Ascending aorta (tissue), 2 donors: ENCODE measurements at places on chromosomes 7 and 10. TPM values are rescaled to one million over a fixed set of nuclear protein-coding genes. Genes with fewer than 3 reads are reported as not detected.

GRCh38 chr7:79091011-79091410 lies 362.5 kb downstream of the MAGI2 start:
- no peaks in the 10 kb centered on the region for H3K4me1 ChIP-seq
- H3K4me3 ChIP-seq = no peak overlapping the region
- H3K27ac ChIP-seq = no peak overlapping the region
- no peak for DNase-seq
- no peaks in the 10 kb centered on the region for H3K36me3 ChIP-seq

GRCh38 chr10:14880229-14880628 lies 1.6 kb downstream of the SUV39H2 start:
- no peak for DNase-seq
- H3K27me3 ChIP-seq = no peaks in the 10 kb centered on the region
- no peak overlapping the region for H3K27ac ChIP-seq
- no peak overlapping the region for H3K4me3 ChIP-seq
- H3K4me1 ChIP-seq = peaks cover 4% of the 10 kb centered on the region

DNA sequence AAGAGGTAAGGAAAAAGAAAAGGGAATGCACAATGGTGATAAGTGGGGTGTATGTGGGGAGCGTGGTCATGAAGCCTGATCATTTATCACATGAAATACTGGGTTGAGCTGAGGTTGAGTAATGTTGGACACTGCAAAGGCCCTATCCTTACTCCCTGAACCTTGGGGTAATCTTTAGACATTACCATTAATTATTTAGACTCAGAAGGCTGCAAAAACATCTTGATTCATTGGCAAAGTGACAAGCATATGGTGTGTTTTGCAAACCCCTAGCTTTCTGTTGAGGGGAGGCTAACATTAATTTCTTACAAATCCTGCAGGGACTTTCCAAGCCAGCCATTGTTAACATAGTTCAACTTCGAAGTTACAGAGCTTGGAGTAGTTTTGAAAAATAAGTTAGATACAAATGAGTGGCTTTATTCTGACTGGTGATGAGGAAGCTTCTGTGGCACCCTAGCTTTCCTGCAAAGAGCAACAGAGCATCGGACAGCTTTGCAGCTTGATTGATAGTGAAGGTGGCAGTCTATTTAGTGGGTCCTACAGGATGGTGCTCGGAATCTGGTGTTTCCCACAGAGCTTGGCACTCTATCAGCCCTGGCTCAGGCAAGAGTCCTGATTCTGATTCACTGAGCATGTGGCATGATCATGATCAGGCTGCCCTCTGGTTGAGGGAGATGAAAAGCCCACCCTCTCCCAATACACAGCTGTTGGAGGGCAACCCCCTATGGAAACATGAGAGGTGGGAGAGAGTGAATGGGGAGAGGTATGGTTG lies 153.7 kb upstream of the NPVF start:
- H3K4me1 ChIP-seq = peaks cover 8% of the 10 kb centered on the region
- no peak overlapping the region for H3K4me3 ChIP-seq
- DNase-seq = no peak
- H3K36me3 ChIP-seq = no peaks in the 10 kb centered on the region
- no peaks in the 10 kb centered on the region for H3K27me3 ChIP-seq
- H3K27ac ChIP-seq = no peak overlapping the region

SFTPA1 gene
- total RNA-seq = not detected

GRCh38 chr7:92849322-92849721 lies 12.9 kb upstream of the CDK6 start:
- H3K27me3 ChIP-seq = no peaks in the 10 kb centered on the region
- H3K36me3 ChIP-seq = no peaks in the 10 kb centered on the region
- H3K4me1 ChIP-seq = no peaks in the 10 kb centered on the region
- no peak overlapping the region for H3K27ac ChIP-seq
- no peak for DNase-seq

NRP1 gene
- total RNA-seq = 122 TPM

DNA sequence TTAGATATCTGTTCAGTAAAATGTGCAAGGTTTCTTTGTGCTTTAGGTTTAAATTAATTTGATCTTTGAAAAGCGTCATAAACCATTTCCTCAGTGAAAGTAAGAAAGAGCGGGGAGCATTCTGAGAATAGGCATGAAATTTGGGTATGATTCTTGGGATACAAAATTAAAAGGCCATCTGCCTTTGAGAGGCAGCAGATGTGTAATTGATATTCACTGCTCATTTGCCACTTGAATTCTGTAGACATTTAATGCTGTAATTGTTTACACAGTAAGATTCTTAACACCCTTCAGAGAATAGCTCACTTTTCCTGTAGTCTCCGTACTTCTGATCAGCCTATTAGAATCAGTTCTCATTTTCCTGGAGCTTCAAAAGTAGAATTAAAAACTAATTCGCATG lies 18.7 kb downstream of the FRMD4A start:
- H3K27ac ChIP-seq = no peak overlapping the region
- no peaks in the 10 kb centered on the region for H3K27me3 ChIP-seq
- H3K4me3 ChIP-seq = no peak overlapping the region
- H3K36me3 ChIP-seq = no peaks in the 10 kb centered on the region
- no peaks in the 10 kb centered on the region for H3K4me1 ChIP-seq
- DNase-seq = no peak

FEZF1 gene
- total RNA-seq = not detected

DNA sequence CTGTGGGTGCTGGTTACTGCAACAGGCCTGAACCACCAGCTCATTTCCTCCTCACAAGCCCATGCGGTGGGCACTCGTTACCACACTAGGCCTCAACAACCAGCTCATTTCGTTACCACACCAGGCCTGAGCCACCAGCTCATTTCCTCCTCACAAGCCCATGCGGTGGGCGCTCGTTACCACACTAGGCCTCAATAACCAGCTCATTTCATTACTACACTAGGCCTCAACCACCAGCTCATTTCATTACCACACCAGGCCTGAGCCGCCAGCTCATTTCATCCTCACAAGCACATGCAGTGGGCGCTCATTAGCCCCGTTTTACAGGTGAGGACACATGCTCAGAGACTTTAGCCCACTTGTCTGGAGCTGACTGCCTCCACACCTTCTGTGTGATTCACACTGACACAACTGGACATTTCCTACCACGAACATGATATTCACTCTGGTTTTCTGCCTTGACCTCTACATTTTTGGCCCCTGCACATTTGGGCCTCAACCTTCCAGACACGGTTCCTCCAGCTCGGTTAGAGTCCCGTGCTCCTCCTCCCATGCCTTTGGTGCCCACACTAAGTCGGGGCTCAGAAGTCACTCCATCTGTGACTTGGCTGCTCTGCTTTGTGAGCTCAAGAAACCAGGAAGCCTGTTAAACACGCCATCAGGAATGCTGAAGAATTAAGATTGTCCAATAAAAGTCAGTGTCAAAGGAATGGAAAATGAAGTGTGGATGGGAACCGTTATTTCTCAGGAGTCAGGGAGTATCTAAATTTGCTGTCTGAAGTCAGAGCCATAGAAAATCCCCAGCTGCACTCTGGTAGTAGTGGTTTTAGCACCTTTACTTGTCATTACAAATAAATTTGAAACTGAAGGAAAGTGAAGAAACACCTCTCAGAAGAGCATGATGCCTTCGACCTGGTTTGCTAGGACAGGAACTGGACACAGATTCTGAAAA lies 55.8 kb upstream of the LANCL2 start:
- no peaks in the 10 kb centered on the region for H3K27me3 ChIP-seq
- H3K4me1 ChIP-seq = no peaks in the 10 kb centered on the region
- no peak overlapping the region for H3K4me3 ChIP-seq
- no peak for DNase-seq
- no peaks in the 10 kb centered on the region for H3K36me3 ChIP-seq

GRCh38 chr7:47080816-47081215 lies 501.1 kb downstream of the TNS3 start:
- H3K36me3 ChIP-seq = no peaks in the 10 kb centered on the region
- no peak overlapping the region for H3K27ac ChIP-seq
- no peak overlapping the region for H3K4me3 ChIP-seq
- no peaks in the 10 kb centered on the region for H3K4me1 ChIP-seq
- no peak for DNase-seq
- no peaks in the 10 kb centered on the region for H3K27me3 ChIP-seq

- no peaks in the 10 kb centered on the region for H3K27me3 ChIP-seq
- H3K4me1 ChIP-seq = no peaks in the 10 kb centered on the region
- no peak for DNase-seq
- no peak overlapping the region for H3K27ac ChIP-seq
- no peaks in the 10 kb centered on the region for H3K36me3 ChIP-seq
- no peak overlapping the region for H3K4me3 ChIP-seq
Observed at GRCh38 chr7:22681312-22681711, 45.7 kb upstream of the IL6 start.

PIP4K2A gene
- total RNA-seq = 34.9 TPM

GRCh38 chr10:104809288-104810090 lies 168.4 kb downstream of the SORCS3 start:
- H3K36me3 ChIP-seq = no peaks in the 10 kb centered on the region
- DNase-seq = no peak
- H3K27me3 ChIP-seq = no peaks in the 10 kb centered on the region
- no peaks in the 10 kb centered on the region for H3K4me1 ChIP-seq
- H3K27ac ChIP-seq = no peak overlapping the region

WNT8B gene
- total RNA-seq = not detected

DNA sequence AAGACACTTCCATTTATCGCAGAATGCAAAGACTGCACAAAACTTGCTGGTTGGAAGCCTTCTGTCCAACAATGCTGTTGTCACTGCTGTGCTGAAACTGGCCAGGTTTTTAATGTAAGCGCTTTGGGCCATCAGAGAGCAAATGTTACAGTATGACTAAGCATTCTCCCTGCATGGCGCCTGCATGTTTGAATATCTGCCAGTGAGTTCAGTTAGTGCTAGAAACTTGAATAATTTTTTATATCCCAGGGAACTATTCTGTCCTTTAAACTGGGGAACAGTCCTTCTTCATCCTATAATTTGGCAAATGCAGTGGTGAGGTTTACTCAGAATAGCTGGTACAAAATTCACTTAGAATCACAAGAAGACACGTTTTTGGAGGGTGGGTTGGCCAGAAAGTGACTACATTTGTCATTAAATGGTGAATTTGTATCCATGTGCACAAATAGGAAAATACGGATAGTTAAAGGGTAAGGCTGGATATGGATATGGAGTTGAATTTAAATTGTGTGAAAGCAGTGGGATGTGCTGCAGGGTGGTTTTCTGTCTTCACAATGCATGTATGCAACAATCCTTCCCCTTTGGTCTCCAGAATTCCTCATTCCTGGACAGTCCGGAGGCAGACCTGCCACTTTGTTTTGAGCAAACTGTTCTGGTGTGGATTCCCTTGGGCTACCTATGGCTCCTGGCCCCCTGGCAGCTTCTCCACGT lies 1.7 kb downstream of the ABCC2 start:
- H3K4me3 ChIP-seq = no peak overlapping the region
- H3K36me3 ChIP-seq = no peaks in the 10 kb centered on the region
- H3K27ac ChIP-seq = no peak overlapping the region
- no peak for DNase-seq
- no peaks in the 10 kb centered on the region for H3K27me3 ChIP-seq

GRCh38 chr10:68333058-68333395 lies 299 bp upstream of the PBLD start:
- H3K4me1 ChIP-seq = peaks cover 14% of the 10 kb centered on the region
- peak overlapping the region; percentile 94 for H3K4me3 ChIP-seq
- H3K27ac ChIP-seq = peak overlapping the region; percentile 100

TBC1D12 gene
- total RNA-seq = 9.4 TPM

MINDY4 gene
- 6.0 TPM for total RNA-seq

- peaks cover 3% of the 10 kb centered on the region for H3K4me1 ChIP-seq
- H3K27ac ChIP-seq = no peak overlapping the region
- no peak for DNase-seq
- no peaks in the 10 kb centered on the region for H3K27me3 ChIP-seq
- H3K36me3 ChIP-seq = no peaks in the 10 kb centered on the region
Observed at GRCh38 chr7:117875566-117875965, 2.3 kb upstream of the CTTNBP2 start.

TSPAN33 gene
- total RNA-seq = 8.1 TPM

FRAT1 gene
- total RNA-seq = 5.2 TPM

RPEL1 gene
- not detected for total RNA-seq

- no peak overlapping the region for H3K4me3 ChIP-seq
- no peak overlapping the region for H3K27ac ChIP-seq
- no peaks in the 10 kb centered on the region for H3K4me1 ChIP-seq
- H3K36me3 ChIP-seq = no peaks in the 10 kb centered on the region
- no peaks in the 10 kb centered on the region for H3K27me3 ChIP-seq
- DNase-seq = no peak
Observed at GRCh38 chr10:128626397-128627000, 500.3 kb upstream of the MKI67 start.
